ENCODE measurements at places on chromosomes 3 and 15. TPM values are rescaled to one million over a fixed set of nuclear protein-coding genes. Genes with fewer than 3 reads are reported as not detected.

ZFAND6 gene
- 71.9 TPM for total RNA-seq

GPR87 gene
- not detected for total RNA-seq

TCAIM gene
- total RNA-seq = 19.5 TPM

HIGD2B gene
- not detected for total RNA-seq

DNAJC13 gene
- total RNA-seq = 36.2 TPM

CATSPER2 gene
- 5.8 TPM for total RNA-seq

ZBTB11 gene
- total RNA-seq = 52.7 TPM

ATP13A5 gene
- total RNA-seq = not detected

ITIH1 gene
- total RNA-seq = not detected

ERICH6 gene
- total RNA-seq = not detected

DUOX2 gene
- total RNA-seq = not detected

DNA sequence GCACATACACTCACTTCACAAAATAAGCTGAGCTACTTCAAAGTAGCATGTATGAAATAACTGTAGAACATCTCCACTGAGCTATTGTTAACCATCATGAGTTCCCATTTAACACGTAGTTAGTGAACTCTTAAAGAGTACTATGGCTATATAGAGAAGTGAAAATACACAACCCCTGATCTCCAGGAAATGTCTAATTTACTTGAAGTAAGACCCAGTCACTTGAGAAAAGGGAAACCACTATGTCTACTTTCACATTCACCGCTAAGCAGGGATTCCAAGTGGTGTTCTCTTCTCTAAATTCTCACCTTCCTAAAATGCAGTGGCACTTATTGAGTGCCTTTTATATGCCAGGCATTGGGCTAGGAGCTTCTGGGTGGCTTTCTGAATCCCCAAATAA, 35.0 kb upstream of the COLQ start:
- no peaks in the 10 kb centered on the region for H3K27me3 ChIP-seq
- peaks cover 2% of the 10 kb centered on the region for H3K36me3 ChIP-seq
- no peak overlapping the region for H3K27ac ChIP-seq
- no peak for DNase-seq
- H3K4me1 ChIP-seq = peaks cover 27% of the 10 kb centered on the region

GRCh38 chr3:49826016-49826415, 12.3 kb upstream of the UBA7 start:
- no peaks in the 10 kb centered on the region for H3K27me3 ChIP-seq
- no peaks in the 10 kb centered on the region for H3K4me1 ChIP-seq
- H3K27ac ChIP-seq = no peak overlapping the region
- DNase-seq = no peak

- no peak overlapping the region for H3K27ac ChIP-seq
- H3K4me1 ChIP-seq = peaks cover 3% of the 10 kb centered on the region
- no peak for DNase-seq
- no peak overlapping the region for H3K4me3 ChIP-seq
- no peaks in the 10 kb centered on the region for H3K36me3 ChIP-seq
These were observed 65.6 kb upstream of the C15orf39 start for GRCh38 chr15:75136118-75136517.

DNA sequence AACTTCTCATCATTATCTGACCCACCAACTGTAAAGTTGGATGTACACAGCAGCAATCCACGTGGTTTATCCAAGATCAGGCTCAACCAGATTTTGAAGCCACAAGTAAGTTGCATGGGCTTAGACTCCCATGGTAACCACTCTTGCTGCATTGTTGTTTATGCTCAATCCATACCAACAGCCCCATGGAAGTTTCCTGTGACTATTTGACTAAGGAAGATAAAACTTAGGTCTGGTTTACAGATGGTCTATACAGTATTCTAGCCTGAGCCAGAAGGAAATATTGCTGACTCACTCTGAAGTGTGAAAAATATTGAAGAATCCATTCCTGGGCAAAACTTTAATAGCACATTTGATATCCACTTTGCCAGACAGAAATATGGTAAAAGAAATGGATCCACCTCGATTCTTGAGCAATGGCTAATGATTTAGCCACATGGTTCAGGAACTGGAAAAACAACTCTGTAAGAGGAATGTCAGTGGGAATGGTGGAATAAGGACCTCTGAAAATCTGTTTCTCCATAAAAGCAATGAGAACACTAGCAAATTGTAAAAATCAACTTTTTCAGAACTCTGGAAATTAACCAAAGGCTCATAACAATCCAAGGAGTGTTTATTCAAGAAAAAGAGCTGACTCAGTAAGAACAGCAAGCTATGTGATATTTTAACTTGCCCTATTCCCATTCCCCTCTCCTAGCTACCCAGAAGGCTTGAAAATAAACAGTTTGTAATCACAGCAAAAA, 162.9 kb upstream of the STT3B start:
- H3K4me1 ChIP-seq = peaks cover 12% of the 10 kb centered on the region
- no peak overlapping the region for H3K4me3 ChIP-seq
- no peak for DNase-seq
- no peaks in the 10 kb centered on the region for H3K36me3 ChIP-seq

GRCh38 chr3:188701485-188701969, 470.2 kb upstream of the TPRG1 start:
- no peaks in the 10 kb centered on the region for H3K36me3 ChIP-seq
- no peak overlapping the region for H3K4me3 ChIP-seq
- H3K27ac ChIP-seq = no peak overlapping the region
- no peaks in the 10 kb centered on the region for H3K4me1 ChIP-seq

DNA sequence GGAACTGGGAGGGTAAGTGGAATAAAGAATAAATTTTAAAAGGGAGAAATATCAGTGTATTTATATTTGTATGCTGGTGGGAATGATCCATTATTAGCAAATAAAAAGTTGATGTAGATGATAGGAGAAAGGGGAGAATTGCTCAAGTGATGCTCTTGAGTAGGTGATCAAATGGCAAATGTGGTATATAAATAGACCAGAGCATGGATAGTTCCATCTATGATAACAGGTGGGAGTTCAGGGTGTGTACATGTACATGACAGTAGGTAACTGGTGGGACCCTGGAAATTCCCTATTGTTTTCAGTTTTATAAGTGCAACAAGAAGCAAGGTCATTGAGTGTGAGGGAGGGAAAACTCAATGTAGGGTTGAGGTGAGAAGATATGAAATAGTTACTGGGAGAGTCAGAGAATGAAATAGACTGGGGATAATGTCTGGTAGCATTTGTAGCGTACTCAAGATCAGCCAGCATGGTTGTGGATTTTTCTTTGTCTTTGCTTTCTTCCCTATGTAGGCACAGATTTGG, 31.3 kb upstream of the EBLN2 start:
- DNase-seq = no peak
- no peaks in the 10 kb centered on the region for H3K27me3 ChIP-seq
- H3K4me1 ChIP-seq = peaks cover 90% of the 10 kb centered on the region

GRCh38 chr3:197030379-197031314, 1.0 kb upstream of the MELTF start:
- H3K4me3 ChIP-seq = no peak overlapping the region
- no peaks in the 10 kb centered on the region for H3K27me3 ChIP-seq
- H3K36me3 ChIP-seq = no peaks in the 10 kb centered on the region
- no peak overlapping the region for H3K27ac ChIP-seq
- no peak for DNase-seq
- peaks cover 5% of the 10 kb centered on the region for H3K4me1 ChIP-seq

- no peak overlapping the region for H3K27ac ChIP-seq
- H3K36me3 ChIP-seq = no peaks in the 10 kb centered on the region
- peaks cover 68% of the 10 kb centered on the region for H3K4me1 ChIP-seq
- no peak overlapping the region for H3K4me3 ChIP-seq
- no peak for DNase-seq
These were observed 25.8 kb upstream of the SCAANT1 start for GRCh38 chr3:63937661-63938651.

- no peak for DNase-seq
- no peak overlapping the region for H3K4me3 ChIP-seq
- peaks cover 5% of the 10 kb centered on the region for H3K4me1 ChIP-seq
These were observed 4.3 kb upstream of the SLC6A20 start for GRCh38 chr3:45800611-45801010.

GRCh38 chr3:159126261-159127020, 324.6 kb downstream of the MFSD1 start:
- no peaks in the 10 kb centered on the region for H3K4me1 ChIP-seq
- H3K27ac ChIP-seq = no peak overlapping the region
- DNase-seq = no peak
- H3K36me3 ChIP-seq = no peaks in the 10 kb centered on the region
- H3K27me3 ChIP-seq = peaks cover 14% of the 10 kb centered on the region

DNA sequence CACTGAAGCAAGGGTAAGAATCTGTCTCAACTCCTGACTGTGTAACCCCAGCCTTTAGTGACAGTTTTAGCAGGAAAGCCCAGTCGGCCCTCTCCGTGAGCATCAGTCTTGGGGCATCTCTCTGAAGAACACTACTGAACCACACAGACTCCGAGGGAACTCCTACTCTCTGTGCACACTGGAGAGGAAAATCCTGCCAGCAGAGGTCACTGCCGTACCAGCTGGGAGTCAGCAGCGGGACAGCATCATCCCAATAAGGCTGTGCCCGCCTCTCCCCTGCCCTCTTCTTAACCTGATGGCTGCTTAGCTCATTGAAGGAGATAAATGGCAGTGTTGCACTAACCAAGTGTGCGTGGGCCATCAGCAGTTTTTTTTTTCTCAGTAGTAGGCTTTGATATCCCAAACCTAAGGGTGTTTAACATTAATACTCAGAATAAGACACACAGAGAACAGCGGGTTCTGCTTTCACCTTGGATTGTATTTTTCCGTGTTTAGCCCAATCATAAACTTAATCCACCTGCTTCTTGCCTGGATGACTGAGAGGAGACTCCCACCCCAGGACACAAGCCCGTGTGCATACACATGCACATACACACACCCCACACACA, 26.6 kb upstream of the RASA2 start:
- H3K27me3 ChIP-seq = no peaks in the 10 kb centered on the region
- H3K4me3 ChIP-seq = no peak overlapping the region

- DNase-seq = no peak
- no peak overlapping the region for H3K27ac ChIP-seq
- H3K4me1 ChIP-seq = no peaks in the 10 kb centered on the region
These were observed 1504.4 kb upstream of the CADM2 start for GRCh38 chr3:83454353-83454752.

DNA sequence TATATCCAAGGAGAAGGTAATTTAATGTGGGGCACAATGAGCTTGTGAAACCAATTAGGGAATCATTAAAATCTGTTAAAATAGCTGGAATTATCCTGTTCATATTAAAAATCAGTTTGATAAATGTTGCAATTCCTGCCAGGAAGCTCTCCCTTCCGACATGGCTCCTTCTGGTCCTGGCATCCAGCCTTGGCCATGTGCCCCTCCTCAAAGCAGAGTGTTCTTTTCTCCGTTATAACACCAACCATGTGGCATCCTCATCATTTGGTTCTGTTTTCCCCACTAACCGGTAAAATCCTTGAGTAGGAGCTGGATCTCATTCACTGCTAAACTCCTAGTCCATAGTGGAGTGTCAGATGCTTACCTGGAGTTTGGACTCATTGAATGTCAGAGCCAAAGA, 127.2 kb downstream of the ARNT2 start:
- H3K4me1 ChIP-seq = peaks cover 2% of the 10 kb centered on the region
- DNase-seq = no peak
- no peak overlapping the region for H3K27ac ChIP-seq
- H3K27me3 ChIP-seq = peaks cover 76% of the 10 kb centered on the region
- no peak overlapping the region for H3K4me3 ChIP-seq

- peaks cover 11% of the 10 kb centered on the region for H3K36me3 ChIP-seq
- H3K27ac ChIP-seq = no peak overlapping the region
- H3K27me3 ChIP-seq = no peaks in the 10 kb centered on the region
- no peaks in the 10 kb centered on the region for H3K4me1 ChIP-seq
- H3K4me3 ChIP-seq = no peak overlapping the region
These were observed 29.0 kb downstream of the AMOTL2 start for GRCh38 chr3:134345202-134345601.

- no peak overlapping the region for H3K27ac ChIP-seq
- no peaks in the 10 kb centered on the region for H3K4me1 ChIP-seq
- H3K36me3 ChIP-seq = no peaks in the 10 kb centered on the region
- H3K4me3 ChIP-seq = no peak overlapping the region
- H3K27me3 ChIP-seq = no peaks in the 10 kb centered on the region
These were observed 110.6 kb upstream of the DCBLD2 start for GRCh38 chr3:99012051-99012450.

GRCh38 chr3:133330065-133330464, 69.8 kb upstream of the BFSP2 start:
- no peak for DNase-seq
- no peaks in the 10 kb centered on the region for H3K4me1 ChIP-seq
- no peaks in the 10 kb centered on the region for H3K27me3 ChIP-seq
- peaks cover 7% of the 10 kb centered on the region for H3K36me3 ChIP-seq
- H3K4me3 ChIP-seq = no peak overlapping the region
- no peak overlapping the region for H3K27ac ChIP-seq

DNA sequence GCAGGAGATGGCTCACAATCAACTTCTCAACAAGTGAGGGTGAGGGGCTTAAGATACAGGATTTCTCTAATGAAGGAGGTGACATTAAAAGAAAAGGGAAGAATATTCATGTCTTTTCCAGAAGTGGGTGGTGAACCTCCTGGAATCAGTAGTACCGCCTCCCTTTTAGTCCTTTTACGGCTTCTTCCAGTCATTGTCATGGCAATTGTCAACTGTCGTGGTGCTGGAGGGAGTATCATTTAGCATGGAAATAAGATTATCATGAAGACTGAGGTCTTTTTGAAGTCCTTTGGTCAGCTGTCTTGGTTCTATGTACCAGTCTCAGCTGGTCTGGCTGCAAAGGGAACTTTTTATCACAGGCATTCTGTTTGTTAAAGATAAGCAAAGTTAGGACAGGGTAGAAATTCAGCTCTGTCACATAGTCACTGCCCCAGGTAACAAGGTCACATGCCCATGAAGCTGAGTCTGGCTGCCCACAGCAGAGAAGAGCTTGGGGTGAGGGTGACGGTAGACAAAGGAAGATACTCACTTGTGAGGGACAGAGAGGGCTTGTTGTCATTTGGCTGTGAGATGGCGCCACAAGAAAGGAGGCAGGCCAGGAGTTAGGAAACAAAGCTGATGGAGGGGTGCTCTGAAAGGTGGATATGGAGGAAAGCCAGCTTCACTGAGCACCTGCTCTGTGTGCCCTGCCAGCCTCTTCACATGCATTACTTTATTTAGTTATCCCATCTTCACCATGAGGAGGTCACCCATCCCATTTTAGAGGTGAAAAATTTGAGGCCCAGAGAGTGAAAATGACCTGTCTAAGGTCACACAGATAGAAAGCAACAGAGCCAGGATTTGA, 228.2 kb upstream of the TRIM42 start:
- no peaks in the 10 kb centered on the region for H3K36me3 ChIP-seq
- no peak for DNase-seq
- no peaks in the 10 kb centered on the region for H3K4me1 ChIP-seq
- no peak overlapping the region for H3K4me3 ChIP-seq
- H3K27me3 ChIP-seq = no peaks in the 10 kb centered on the region
